ENCODE measurements at places on chromosomes 6 and 20. TPM values are rescaled to one million over a fixed set of nuclear protein-coding genes. Genes with fewer than 3 reads are reported as not detected.

The ADTRP gene
- 49.4 TPM for total RNA-seq

The MARCKS gene
- 0.14 TPM for total RNA-seq

- H3K4me3 ChIP-seq, result no peak overlapping the region
- peaks cover 4% of the 10 kb centered on the region for H3K27me3 ChIP-seq
- no peak for DNase-seq
- H3K36me3 ChIP-seq, result no peaks in the 10 kb centered on the region
- H3K27ac ChIP-seq, result no peak overlapping the region
These were observed 195.3 kb downstream of the SLC24A3 start for GRCh38 chr20:19407736-19408135.

DNA sequence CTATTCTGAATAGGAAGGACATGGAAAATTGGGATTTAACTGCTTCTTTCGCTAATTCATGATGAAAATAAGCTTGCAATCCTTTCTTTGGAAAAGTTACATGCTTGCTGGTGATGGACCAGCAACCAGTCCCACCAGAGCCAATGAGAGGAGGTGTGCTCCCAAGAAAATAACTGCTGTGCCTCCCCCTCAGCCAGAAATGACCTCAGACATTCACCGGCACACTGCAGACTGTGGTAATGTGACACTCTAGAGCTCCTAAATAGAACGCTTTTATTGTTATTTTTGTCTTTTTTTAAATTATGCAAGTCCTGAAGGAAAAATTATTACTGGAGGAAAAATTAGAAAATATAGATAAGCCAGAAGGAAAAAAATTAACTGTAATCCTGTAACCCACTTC lies 2.6 kb downstream of the PYGB start:
- H3K4me1 ChIP-seq, result peaks cover 62% of the 10 kb centered on the region
- no peak overlapping the region for H3K4me3 ChIP-seq
- no peak overlapping the region for H3K27ac ChIP-seq
- H3K27me3 ChIP-seq, result peaks cover 7% of the 10 kb centered on the region
- H3K36me3 ChIP-seq, result peaks cover 1% of the 10 kb centered on the region
- no peak for DNase-seq

GRCh38 chr6:156775717-156776116 lies 1.5 kb upstream of the ARID1B start:
- H3K4me3 ChIP-seq, result no peak overlapping the region
- DNase-seq, result no peak
- peaks cover 14% of the 10 kb centered on the region for H3K4me1 ChIP-seq
- H3K36me3 ChIP-seq, result peaks cover 5% of the 10 kb centered on the region
- no peak overlapping the region for H3K27ac ChIP-seq

- H3K36me3 ChIP-seq, result no peaks in the 10 kb centered on the region
- peaks cover 8% of the 10 kb centered on the region for H3K4me1 ChIP-seq
- H3K27me3 ChIP-seq, result no peaks in the 10 kb centered on the region
- H3K27ac ChIP-seq, result no peak overlapping the region
- no peak for DNase-seq
These were observed 16.1 kb downstream of the MYLK4 start for GRCh38 chr6:2734488-2735166.

GRCh38 chr6:103874575-103874974 lies 985.1 kb downstream of the HACE1 start:
- DNase-seq, result no peak
- no peaks in the 10 kb centered on the region for H3K36me3 ChIP-seq
- no peak overlapping the region for H3K27ac ChIP-seq
- H3K4me3 ChIP-seq, result no peak overlapping the region
- no peaks in the 10 kb centered on the region for H3K4me1 ChIP-seq
- H3K27me3 ChIP-seq, result no peaks in the 10 kb centered on the region
